ENCODE measurements at places on chromosomes 2 and 18. TPM values are rescaled to one million over a fixed set of nuclear protein-coding genes. Genes with fewer than 3 reads are reported as not detected.

Gene PROC
- total RNA-seq: not detected

Gene EFHD1
- 2.3 TPM for total RNA-seq

Gene POLE4
- total RNA-seq: 20.7 TPM

Gene SLC4A5
- total RNA-seq: under 0.01 TPM

Gene RAB1A
- total RNA-seq: 91.5 TPM

Gene SMAD7
- total RNA-seq: 32.9 TPM

Gene NBEAL1
- 57.9 TPM for total RNA-seq

Gene SP140L
- total RNA-seq: 16.8 TPM

Gene CYTIP
- under 0.01 TPM for total RNA-seq

Gene CTLA4
- not detected for total RNA-seq

Gene CYP26B1
- total RNA-seq: 0.43 TPM

Gene KCNE4
- 13.4 TPM for total RNA-seq

Gene AOX1
- total RNA-seq: 57.4 TPM

Gene NLRC4
- not detected for total RNA-seq

Gene SLC40A1
- 19.4 TPM for total RNA-seq

Gene SULT1C4
- 0.32 TPM for total RNA-seq

Gene ERFE
- total RNA-seq: 0.86 TPM

Gene CDH19
- not detected for total RNA-seq

Gene CLEC4F
- not detected for total RNA-seq

Gene FSIP2
- 0.86 TPM for total RNA-seq

Gene IGFBP5
- total RNA-seq: 754 TPM

Gene KCNJ3
- not detected for total RNA-seq

Gene IRS1
- 33.2 TPM for total RNA-seq

Gene TUBB8B
- total RNA-seq: 0.32 TPM

Gene IL36B
- total RNA-seq: not detected

Gene CYP1B1
- total RNA-seq: 6.5 TPM

Gene CCDC150
- 8.7 TPM for total RNA-seq
